ENCODE measurements at places on chromosomes 5 and 9.
A peak's percentile ranks its signal among the peaks of the same experiment; 100 is the strongest.

- no peak for DNase-seq
Observed at GRCh38 chr9:132986640-132987620, 8.4 kb downstream of the GFI1B start.

- no peak for DNase-seq
Observed at GRCh38 chr5:6485441-6485840, 36.8 kb downstream of the UBE2QL1 start.

DNA sequence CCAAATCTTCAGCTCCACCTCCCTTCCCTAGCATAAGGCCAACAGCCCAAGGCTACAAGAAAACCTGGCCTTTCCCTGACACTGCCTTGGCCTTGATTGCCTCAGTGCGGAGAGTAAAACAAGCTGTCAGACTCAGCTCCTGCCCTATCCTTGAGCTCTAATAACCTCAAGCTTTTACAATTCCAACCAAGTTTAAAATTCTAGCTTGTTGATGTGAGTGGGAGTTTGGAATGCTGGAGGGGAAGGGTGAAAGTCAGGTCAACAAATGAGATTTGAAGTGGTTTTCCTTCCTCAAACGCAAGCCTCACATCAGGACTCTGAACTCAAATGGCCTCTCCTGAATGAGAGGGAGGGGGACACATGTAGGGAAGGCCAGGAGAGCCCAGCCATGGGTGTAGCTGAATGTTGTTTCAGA is 197.0 kb upstream of the VLDLR start:
- no peak for DNase-seq

DNA sequence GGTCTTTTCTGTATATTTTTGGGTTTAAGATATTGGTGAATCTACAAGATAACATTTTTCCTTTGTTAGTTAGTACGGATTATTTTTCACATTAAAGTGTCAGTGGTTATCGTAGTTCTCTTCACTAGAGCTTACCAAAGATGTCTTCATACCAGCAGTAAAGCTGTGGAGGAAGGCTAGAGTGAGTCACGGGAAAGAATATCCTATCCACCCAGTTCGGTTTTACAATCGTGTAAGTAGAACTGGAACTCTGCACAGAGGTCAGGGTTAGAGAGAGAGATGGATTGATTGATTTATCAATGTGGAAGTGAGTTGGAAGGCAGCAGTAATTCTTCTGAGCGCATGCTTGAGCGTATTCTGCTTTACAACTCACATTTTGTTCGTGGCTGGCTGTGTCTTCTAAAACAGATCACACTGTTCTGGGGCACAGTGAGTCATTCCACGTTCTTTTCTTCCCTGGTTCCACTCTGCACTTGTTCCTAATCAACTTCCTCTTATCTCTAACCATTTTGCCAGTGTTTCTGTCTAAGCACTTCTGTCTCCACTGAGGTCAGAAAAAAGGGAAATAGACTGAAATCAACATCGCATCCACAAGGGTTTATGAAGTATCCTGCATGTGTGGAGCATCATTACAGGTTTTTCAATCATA is 86.5 kb upstream of the ARRDC3 start:
- DNase-seq: no peak

GRCh38 chr9:130834371-130835336 is at the start of gene ABL1:
Gene ABL1, plus strand, starts transcription at chr9:130835254. Its CDS starts 193 bp downstream, at chr9:130835447.
- peak; percentile 68 for DNase-seq

- DNase-seq: no peak
Observed at GRCh38 chr9:131239161-131239975, 36.9 kb downstream of the FAM78A start.

GRCh38 chr5:41270423-41271251 is 57.3 kb upstream of the C6 start:
- DNase-seq: no peak

- no peak for DNase-seq
Observed at GRCh38 chr9:129458155-129458661, 162.7 kb downstream of the C9orf50 start.

- DNase-seq: no peak
Observed at GRCh38 chr5:35876454-35876853, 19.8 kb downstream of the IL7R start.

- no peak for DNase-seq
Observed at GRCh38 chr5:72138943-72139521, 31.8 kb downstream of the MAP1B start.

- DNase-seq: no peak
Observed at GRCh38 chr9:110545705-110546104, 33.8 kb downstream of the SVEP1 start.

GRCh38 chr9:32716425-32716824 is 66.9 kb upstream of the TMEM215 start:
- no peak for DNase-seq

GRCh38 chr9:35962126-35962906 is 4.4 kb upstream of the OR2S2 start:
- no peak for DNase-seq

DNA sequence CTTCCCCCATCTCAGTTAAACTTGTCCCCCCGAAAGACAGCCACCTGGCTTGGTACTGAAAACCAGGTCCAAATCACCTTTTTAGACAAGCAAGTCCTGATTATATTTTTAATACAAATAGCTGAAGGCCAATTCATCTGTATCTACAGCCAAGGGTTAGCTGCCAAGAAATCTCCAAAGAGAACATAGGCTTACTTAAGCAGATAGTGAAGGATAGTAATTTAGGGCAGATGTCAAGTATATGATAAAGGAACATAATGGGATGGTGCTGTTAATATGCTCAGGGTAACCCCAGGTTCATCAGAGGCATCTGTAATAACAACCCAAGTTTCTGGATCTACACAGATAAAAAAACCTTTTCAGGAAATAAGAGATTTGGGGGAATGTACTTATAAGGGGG is 133.0 kb downstream of the EBF1 start:
- no peak for DNase-seq

GRCh38 chr5:178350361-178351220 is 118.0 kb upstream of the PHYKPL start:
- no peak for DNase-seq

GRCh38 chr9:117247266-117247665 is 167.6 kb downstream of the ASTN2 start:
- no peak for DNase-seq

DNA sequence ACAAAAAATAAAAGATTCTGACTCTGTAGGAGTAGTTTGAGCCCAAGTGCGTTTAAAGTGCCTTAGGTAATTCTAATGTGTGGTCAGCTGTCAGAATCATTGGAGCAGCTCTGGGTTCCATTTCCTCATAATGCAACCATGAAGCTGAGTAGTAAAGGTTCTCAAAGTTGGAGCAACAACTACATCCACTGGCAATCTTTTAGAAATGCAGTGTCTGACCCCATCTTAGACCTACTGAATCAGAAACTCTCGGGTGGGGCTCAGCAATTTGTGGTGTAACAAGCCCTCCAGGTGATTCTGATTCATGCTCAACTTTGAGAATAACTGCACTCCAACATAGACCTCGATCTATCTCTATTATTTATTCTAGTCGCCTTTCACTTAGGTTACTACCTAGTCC is 7.6 kb upstream of the ALDH1A1 start:
- DNase-seq: no peak

- DNase-seq: no peak
Observed at GRCh38 chr9:15211815-15212495, 95.1 kb downstream of the TTC39B start.

DNA sequence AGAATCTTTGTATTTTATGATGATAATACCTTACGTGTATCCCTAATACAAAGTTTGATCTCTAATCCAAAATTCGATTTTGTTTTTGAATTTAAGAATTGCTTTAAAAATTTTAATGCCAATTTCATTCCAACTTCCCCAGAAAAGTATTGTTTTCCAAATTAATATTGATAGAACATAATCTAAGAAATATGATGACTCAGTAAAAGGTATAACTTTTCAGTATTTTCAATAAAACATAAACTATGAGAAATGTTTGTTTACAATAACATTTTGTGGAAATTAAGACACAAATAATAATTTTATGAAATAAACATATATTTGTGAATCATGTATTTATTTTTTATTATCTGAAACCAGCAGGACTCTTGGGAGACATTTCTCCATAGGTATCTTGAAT is 931.6 kb downstream of the EFNA5 start:
- no peak for DNase-seq

DNA sequence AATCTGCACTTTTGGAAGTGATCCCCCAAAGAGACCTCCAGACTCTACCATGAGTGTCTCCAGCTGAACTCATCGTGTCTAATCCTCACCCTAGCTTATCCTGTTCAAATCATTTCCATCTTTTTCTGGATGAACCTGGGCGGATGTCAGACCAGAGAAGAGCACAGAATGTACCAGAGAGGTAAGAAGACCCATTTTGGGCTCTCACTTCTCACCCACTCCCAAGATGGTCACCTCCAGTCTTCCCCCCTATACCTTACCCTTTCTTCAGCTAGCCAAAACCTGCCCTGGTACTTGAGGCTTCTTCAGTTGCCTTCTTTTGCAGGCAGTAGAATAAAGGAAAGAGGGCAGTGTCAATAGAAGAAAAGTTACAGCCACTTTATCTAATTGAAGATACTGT is 27.9 kb upstream of the ANXA2R start:
- no peak for DNase-seq

- DNase-seq: no peak
Observed at GRCh38 chr5:72246954-72247442, 73.0 kb downstream of the MRPS27 start.

- DNase-seq: no peak
Observed at GRCh38 chr9:86821006-86821845, 126.1 kb downstream of the GAS1 start.

GRCh38 chr9:14882090-14882489 is 28.1 kb downstream of the FREM1 start:
- DNase-seq: no peak

DNA sequence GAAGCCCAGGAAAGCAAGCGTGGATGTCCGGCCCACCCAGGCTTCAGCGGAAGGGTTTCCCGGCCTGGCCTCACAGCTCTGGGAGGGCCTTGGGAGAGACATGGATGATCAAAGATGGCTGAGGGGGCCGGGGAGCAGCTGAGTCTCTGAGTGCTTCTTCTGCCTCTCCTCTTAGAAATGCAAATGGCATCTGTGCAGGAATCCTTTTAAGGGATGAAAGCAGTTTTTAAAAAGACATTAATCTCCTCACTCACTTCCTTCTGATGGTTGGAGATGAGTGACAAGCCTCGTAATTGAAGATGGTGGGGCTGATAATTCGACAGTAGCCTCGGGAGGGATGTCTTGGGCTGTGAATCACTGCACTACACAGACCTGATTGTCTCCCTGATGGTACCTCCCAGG is 24.3 kb upstream of the PITX1 start:
- DNase-seq: no peak

DNA sequence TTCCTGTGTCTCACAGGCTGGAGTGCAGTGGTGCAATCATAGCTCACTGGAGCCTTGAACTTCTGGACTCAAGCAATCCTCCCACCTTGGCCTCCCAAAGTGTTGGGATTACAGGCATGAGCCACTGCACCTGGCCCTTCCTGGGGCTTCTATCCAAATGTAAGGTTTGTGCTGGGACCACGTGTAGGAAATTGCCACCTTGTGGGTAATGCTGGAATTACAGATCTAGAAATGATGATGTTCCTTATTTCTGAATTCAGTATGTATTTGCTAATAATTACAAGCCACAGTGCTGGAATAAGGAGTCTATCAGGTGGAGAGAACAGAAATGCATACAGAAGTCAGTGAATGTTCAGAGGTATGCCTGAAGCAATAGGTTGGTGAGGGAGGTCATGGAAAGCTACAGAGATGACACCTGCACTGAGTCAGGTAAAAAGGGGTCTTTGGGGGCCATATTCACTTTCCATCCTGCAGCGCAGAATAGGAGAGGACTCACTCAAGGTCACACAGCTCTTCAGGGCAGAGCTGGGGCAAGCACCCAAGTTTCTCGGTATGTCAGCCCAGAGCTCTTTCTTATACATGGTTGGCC is 8.8 kb upstream of the IGFBPL1 start:
- DNase-seq: no peak

DNA sequence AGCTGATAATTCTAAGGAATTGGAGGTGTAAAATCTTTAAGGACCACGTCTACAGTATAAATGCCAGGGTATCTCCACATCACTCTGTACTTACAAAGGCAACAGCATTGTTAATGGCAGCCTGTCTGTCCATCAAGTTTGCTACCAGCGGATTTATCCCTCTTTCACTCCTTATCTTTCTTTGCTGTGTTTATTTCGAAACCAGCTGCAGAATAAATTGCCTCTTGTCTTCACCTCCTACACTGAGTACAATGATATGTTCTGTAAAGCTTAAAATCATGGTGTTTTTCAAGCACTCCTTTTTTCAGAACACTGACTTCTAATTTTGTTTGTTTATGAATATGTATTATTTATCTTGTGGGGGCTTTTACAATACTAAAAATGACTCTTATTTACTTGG is 1088.1 kb downstream of the NR2F1-AS1 start:
- DNase-seq: no peak

DNA sequence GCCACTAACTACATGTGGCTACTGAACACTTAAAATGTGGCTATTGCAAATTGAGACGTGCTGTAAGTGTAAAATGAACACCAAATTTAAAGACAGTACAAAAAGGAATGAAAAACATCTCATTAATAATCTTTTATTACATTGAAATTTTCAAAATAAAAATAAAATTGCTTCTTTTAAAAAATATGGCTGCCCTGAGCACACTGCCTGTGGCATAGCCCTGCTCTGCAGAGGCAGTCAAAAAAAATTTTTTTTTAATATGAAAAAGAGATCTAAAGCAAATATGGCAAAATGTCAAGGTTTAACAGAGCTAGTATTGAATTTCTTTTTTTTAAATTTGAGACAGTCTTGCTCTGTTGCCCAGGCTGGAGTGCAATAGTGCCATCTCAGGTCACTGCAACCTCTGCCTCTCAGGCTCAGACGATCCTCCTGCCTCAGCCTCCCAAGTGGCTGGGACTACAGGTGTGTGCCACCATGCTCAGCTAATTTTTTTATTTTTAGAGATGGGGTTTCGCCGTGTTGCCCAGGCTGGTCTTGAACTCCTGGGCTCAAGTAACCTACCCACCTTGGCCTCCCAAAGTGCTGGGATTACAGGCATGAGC is 25.6 kb downstream of the CARNMT1 start:
- DNase-seq: no peak

GRCh38 chr9:75889977-75890471 is 449 bp upstream of the PCSK5 start:
- no peak for DNase-seq

- DNase-seq: no peak
Observed at GRCh38 chr9:83432104-83432627, 106.0 kb downstream of the FRMD3 start.

Measured in activated gamma-delta T cell (primary cell).